ENCODE measurements at places on chromosomes 7 and 10.

GRCh38 chr7:112182749-112183148 lies 23.4 kb downstream of the DOCK4 start:
- DNase-seq, result no peak

DNA sequence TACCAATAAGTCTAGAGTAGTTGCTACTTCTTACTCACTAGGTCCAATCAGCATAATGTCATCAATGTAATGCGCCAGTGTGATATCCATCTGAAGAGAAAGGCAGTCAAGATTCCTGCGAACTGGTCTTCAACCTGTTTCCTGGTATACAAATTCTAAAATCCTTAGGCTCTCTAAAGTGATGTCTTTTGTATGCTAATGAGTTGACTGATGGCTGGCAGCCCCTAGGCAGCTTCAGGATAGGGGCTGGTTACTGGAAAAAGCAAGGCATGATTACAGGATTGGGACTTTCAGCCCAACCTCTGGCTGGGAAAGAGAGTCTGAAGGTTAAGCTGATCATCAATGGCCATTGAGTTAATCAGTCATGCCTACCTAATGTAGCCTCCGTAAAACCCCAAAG lies 250.2 kb upstream of the PTER start:
- DNase-seq, result no peak

GRCh38 chr7:100090527-100091410 lies 2.0 kb downstream of the COPS6 start:
- no peak for DNase-seq

GRCh38 chr10:101158459-101159058 lies 27.5 kb downstream of the TLX1 start:
- DNase-seq, result no peak

GRCh38 chr10:11533328-11533781 lies 78.1 kb downstream of the USP6NL start:
- DNase-seq, result no peak

- DNase-seq, result no peak
These were observed 87.1 kb downstream of the PRLHR start for GRCh38 chr10:118508355-118508754.

- no peak for DNase-seq
These were observed 431.0 kb upstream of the GALNT17 start for GRCh38 chr7:70700941-70701425.
